ENCODE measurements at places on chromosomes 5 and 9.

DNA sequence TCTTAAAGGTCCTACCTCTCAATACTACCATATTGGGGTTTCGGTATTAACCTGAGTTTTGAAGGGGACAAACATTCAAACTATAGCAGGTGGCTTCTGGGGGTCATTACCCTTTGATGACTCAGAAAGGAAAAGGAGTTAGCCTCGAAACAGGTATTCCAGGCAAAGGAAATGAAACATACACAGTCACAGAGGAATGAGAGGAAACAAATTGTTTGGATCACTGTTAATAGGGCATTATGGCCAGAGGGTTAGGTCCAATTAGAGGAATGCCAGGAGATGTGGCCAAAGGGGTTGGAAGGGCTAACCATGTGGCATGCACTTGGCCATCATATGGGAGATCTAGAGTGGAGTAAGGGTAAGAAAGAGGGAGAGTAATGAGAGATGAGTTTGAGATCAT is 23.9 kb upstream of the NIM1K start:
- DNase-seq = no peak

DNA sequence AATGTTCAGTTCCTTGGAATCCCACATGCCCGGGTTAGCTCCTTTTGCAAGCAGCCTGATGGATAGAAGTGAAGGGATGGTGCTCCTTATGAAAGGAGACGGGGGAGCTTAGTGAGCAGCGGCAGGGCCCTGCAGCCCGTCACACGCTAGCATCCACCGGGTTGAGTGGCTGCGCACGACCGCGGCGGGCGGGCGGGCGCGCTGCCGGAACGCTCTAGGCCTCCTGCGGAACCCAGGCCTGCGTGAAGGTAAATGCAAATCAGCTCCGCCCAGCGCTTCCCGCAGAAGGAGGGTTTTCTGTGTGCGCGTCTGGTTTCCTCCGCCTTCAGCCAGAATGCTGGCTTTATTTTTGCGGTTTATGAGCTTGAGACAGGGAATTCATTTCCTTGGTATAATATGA is 19.8 kb downstream of the IL12B start:
- DNase-seq = peak; percentile 8

GRCh38 chr9:23088932-23089364 is 642.3 kb downstream of the DMRTA1 start:
- no peak for DNase-seq

DNA sequence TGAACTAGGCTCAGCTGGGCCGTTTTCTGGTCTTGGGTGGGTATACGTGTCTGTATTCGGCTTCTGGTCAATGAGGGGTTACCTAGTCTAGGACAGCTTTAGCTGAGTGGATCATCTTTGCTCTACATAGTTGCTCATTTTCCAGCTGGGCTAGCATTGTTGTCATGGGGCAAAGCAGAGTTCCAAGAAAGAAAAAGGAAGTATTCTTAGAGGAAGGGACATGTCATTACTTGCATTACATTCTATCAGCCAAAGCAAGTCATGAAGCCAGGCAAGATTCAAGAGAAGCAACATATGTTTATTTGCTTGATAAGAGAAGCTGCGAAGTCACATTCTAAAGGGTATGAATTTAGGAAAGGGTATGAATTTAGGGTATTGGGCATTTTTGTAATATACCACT is 396.5 kb downstream of the ZNF608 start:
- DNase-seq = no peak

DNA sequence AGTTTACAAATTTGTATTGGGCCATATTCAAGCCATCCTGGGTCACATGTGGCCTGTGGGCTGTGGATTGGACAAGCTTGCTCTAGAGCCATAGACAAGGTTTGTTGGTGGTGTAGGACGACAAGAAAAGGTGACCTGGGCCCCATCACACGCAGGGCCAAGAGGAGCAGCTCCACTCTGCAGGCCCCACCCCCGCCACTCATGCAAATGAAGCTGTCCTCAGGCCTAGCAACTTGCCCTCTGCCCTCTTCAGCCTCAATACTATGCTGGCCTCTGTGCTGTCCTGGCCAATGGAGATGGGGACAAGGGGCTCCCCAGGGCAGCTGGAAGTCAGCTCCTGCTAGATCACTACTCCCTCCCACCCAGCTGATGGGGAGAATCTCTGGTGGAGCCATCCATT is 55.2 kb upstream of the TMEM252 start:
- DNase-seq = no peak

- no peak for DNase-seq
Observed at GRCh38 chr5:110105692-110106091, 416.0 kb downstream of the MAN2A1 start.

GRCh38 chr5:104361932-104362331 is 799.3 kb upstream of the NUDT12 start:
- DNase-seq = no peak

GRCh38 chr5:138469540-138470321 is 4.5 kb downstream of the EGR1 start:
- DNase-seq = no peak

DNA sequence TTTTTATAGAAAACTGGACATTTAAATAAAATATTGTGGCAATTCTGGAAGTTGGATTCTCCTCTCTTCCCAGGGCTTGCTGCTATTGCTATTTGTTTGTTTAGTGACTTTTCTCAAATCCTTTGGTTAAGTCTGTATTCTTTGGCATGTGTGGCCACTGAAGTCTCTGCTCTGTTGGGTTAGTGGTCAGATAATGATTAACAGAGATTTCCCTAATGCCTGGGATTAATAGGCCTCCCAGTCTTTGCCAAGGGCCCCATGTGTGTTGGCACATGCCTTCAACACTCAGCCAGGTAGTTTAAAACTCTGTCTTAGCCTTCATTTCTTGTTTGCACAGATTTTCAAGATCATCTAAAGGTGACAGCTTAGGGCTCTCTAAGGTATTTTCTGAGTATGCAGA is 92.8 kb upstream of the EPB41L4A start:
- DNase-seq = no peak

DNA sequence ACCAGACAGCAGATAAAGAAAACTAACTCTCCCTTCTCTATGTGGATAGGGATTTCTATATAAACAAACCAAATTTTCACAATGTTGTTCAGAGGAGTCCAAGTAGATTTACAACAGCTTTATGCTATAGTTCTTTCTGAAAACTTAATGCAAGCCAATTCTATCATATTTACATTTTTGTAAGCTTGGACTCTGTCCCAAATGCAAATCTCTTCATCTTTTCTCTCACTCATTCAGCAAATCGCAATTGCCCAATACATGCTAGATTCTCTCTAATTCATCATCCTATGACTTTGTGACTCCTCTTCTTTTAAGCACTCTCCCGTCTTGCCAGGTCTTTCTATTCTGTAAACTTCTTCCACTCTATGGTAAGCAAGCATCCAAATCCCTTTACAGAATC is 39.1 kb upstream of the UGT3A2 start:
- DNase-seq = no peak

GRCh38 chr5:9601055-9601739 is 29.0 kb downstream of the TAS2R1 start:
- DNase-seq = no peak

DNA sequence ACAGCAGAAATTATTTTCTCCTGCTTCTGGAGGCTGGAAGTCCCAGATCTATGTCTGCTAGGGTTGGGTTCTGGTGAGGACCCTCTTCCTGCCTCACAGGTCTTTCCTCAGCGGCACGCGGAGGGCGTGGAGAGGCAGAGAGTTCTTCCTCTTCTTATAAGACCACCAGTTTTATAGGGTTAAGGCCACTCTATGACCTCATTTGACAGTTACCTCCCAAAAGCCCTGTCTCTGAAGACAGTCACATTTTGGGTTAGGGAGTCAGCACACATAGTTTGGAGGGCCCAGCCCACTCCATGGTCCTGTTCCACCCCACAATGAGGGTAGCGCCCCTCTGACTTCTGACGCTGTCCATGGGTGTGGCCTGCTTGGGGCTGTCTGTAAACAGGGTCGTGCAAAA is 46.7 kb downstream of the TRIP13 start:
- no peak for DNase-seq

DNA sequence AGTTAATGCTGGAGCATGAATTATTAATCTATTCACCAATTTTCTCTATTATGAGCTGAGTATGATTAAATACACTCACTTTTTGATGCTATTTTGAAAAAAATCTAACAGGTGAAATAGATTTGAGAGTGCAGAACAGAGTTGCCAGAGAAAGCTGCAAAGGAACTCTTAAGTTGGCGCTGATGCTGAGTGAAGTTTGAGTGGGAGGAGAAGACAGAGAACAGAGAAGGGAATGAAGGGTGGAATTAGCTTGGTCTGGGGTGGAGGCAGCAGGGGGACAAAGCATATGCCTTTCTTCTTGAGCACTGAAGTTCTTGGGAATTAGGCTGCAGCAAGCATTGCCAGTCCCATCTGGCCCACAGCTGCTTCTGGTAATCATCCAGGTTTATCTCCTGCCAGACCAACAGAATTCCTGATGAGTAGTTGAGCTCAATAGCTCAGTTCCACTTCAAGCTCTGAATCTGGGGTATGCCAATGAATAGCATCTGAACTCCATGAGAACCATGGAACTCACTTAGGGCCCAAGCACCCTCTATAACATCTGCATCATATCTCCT is 290.1 kb downstream of the HINT1 start:
- no peak for DNase-seq

DNA sequence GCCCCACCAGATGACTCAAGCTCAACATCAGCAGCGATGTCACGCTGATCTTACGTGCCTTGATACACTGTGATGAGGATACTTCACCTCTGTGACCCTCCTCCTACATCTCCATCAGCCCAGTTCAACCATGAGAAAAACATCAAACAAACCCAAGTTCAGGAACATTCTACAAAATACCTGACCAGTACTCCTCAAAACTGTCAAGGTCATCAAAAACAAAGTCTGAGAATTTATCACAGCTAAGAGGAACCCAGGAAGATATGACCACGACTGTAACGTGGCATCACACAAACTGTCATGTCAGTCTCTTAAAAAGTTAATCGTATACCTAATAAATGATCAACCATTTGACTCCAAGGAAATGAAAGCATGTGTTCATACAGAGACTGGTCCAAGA is 90.8 kb downstream of the COL23A1 start:
- DNase-seq = no peak

DNA sequence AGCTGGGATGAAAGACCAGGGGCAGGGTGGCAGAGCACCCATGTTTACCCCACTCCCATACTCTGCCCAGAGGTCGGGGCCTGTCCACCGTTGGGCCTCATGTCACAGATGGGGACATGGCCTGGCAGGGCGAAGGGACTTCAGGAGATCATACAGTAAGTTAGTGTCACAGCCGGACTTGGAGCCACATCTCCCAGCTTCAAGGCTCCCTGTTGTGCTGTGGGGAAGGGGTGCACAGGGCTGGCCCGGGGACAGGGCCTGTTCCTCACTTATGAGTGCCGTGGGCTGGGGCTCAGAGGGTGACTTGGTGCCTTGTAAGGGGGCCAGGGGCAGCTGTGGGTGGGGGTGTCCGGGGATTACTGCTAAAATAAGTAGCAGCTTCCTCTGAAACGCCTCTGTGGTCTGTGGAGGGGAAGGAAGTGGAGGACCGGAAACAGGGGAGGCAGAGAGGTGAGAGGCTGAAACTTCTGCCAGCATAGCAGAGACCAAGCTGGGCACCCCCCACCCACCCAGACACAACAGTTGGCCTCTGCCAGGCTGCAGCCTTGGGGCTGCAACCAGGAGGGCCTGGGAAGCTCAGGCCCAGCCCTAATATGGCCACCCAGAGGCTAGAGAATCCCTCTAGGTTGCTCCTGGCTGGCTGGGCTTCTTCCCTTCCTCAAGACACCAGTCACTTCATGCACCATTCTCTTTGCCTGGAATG is 41.1 kb upstream of the NEK6 start:
- DNase-seq = no peak

DNA sequence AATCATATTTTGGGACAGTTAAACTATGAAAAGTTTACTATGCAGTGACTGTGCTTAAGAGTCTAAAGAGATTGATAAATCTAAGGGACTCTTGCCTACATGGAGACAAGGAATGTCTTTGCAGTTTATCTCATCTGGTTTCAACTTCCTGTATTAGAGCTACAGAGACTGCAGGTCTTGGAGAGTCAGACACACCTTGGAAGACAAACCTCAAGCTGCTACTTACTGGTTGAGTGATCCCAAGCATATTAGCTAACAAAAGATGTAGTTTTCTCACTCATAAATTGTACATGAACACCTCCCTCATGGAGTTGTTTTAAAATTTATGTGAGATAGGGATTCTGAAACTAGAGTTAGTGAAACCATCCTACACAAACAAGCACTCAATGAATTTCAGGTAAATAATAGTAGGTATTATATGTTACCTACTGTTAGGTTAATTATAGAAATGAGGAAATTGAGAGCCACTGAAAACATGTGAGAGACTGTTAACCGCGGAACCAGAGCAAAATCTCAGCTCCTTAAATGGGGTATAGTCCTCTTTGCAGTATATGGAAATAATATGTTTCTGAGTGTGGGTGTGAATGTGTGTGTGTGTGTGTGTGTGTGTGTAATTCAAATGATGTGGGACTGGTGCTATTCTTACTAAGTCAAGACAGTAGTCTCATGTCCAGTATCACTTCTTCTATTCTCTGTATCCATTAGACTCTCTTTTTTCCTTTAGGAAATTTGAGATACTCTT is 752.1 kb downstream of the DTWD2 start:
- DNase-seq = no peak

DNA sequence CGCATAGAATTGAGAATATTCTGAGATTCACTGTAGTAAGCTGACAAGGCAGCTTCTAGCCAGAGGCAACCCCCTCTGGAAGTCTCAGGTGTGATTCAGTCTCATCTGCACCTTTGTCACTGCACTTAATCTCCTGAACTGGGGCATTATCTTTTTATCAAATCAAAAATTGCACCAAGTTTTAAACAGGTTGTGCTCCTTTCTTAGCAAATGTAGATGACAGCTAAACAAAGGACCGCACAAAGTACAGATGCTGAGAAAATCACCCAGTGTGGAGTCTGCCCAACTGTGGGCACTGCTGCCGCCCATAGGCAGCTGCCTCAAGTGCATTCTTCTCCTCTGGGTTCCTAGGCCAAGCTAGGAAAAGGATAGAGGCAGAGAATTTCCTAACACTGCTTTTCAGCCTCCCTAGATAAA is 51.1 kb downstream of the STARD4 start:
- DNase-seq = no peak

- no peak for DNase-seq
Observed at GRCh38 chr9:72788966-72789735, 163.7 kb downstream of the ALDH1A1 start.

GRCh38 chr9:117434566-117434965 is 19.7 kb upstream of the ASTN2 start:
- DNase-seq = no peak

- no peak for DNase-seq
Observed at GRCh38 chr9:130329061-130329460, 63.5 kb downstream of the HMCN2 start.

DNA sequence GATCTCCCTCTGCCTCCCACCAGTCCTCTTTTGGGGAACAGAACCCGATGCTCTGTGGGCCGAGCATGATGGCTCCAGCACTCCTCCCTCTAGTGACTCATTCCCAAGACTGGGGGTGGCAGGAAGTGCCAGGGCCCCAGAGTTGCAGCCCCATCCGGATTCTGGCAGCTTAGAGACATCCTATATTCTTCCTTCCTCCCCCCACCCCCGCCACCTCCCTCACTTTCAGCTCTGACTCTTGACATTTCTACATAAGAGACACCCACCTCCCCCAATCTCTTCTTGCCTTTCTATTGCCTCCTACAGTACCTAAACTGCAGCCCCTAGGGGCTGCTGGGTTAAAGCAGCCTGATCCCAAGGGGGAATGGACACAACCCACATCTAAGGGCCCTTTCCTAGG is 47.1 kb upstream of the MATR3 start:
- no peak for DNase-seq

Data from CD4-positive, alpha-beta T cell (primary cell).